ENCODE measurements at places on chromosomes 1 and 21.

DNA sequence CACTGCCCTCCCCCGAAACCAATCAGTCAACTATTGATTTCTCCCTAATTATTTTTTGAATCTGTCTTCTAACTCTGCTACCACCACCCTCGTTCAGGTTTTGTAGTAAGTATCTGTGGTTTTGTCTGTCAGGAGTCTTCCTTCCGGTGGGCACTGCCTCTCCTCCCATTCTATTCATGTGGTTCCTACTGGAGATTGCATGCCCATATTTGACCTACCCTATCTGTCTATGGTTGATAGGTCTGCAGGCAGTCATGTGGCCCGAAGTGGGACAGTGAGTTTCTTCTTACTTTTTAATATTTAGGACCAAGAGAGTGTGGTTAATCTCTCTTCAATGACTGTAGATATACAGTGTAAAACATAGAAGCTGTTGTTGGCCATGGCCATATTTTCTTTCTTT lies 17.8 kb upstream of the MAST2 start:
- DNase-seq: peak; percentile 9

DNA sequence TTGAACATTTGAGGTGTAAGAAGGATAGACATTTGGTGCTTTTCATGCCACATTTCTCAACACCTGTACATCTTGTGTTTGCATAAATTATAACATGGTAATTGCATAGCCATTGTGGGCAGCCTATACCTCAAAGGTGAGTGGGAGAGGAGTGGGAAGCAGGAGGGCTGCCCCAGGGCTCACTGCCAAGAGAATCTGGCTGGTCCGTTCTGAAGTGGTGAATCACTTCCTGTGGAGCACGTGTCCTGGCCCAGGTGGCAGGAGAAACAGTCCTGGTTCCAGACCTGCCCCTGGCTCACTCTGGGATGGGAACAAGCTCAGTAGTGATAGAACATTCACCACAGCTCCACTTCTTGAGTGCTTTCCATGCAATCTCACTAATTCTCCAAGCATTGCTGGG lies 11.6 kb upstream of the OLFML2B start:
- DNase-seq: peak; percentile 28

DNA sequence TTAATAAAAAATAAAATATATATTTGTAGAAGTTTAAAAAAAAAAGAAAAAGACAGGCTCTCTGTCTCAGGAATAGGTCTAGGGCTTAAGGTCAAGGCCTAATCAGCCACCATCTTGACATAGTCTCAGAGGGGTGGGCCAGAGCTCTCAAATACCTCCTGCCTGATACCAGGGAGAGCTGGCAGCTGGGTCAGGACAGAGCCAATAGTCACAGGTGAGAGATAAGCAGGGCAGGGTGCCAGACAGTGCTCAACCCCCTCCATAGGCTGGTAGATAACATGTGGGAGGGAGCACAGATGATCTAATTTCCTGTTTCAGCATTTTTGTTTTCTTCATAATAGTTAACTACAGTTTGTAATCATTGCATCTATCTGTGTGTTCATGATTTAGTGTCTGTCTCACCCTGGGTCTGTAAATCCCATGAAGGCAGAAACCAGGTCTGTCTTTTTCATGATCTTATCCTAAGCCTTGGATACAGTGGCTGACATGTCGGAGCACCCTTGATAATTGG lies 152.0 kb upstream of the GRIK3 start:
- DNase-seq: no peak

DNA sequence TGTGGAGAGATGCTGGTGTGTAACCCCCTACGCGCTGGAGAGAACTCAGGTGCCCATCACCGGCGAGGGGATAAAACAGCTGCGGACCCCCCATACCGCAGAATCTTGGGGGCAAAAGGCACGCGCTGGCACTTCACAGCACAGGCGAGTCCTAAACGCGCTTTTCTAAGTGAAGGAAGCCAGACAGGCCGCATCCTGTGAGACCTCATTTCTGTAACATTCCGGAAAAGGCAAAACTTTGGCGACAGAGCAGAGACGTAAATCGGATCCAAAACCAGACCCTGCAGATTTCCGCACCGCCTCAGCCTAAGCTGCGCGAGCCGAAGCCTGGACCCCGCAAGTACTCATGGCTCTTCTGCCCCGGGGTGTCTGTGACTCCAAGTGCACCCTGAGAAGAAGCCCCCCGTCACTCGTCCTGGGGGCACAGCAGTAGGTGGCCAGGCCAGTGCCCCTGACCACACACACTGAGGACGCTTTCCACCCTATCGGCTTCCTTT lies 60.9 kb downstream of the SLX9 start:
- DNase-seq: no peak

GRCh38 chr1:91751275-91751674 lies 134.7 kb downstream of the TGFBR3 start:
- no peak for DNase-seq

DNA sequence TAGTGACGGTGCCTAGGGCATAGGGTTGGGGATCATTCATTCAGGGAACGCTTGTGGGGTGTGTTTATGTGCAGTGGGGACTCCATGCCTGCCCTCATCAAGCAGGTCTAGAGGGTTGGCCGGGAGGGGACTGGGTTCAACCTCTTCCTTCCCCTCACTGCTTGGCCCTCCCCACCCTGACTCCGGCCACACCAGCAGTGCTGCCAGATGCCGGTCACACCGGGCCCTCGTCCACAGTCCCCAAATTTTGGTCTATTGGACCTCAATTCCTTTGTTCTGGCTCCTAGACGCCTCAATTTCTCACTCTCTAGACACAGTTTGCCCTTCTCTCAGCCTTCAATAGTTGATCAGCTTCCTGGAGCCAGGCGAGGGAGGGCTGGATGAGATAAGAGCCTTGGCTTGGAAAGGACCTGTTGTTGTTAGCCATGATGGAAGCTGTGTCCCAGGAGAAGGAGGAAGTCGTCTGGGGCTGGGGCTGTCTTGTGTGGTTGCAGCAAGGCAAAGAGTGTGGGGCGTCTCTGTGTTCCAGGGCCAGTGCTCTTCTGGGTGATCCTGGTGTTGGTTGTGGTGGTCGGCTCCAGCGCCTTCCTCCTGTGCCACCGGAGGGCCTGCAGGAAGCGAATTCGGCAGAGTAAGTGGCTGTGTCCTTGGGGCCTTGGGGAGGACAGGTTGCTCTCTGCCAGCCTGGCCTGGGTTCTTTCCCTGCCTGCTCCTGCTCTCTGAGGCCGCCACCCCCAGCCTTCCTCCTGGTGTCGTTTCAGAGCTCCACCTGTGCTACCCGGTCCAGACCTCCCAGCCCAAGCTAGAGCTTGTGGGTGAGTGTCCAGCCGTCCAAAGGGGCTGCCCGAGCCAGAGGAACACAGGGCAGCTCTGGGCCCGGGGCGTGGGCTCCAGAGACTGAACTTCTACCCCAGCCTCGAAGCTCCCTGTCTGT lies 41.1 kb upstream of the TNFRSF1B start:
- no peak for DNase-seq

- peak; percentile 13 for DNase-seq
These were observed 18.6 kb upstream of the ADGRB2 start for GRCh38 chr1:31782421-31783410.

DNA sequence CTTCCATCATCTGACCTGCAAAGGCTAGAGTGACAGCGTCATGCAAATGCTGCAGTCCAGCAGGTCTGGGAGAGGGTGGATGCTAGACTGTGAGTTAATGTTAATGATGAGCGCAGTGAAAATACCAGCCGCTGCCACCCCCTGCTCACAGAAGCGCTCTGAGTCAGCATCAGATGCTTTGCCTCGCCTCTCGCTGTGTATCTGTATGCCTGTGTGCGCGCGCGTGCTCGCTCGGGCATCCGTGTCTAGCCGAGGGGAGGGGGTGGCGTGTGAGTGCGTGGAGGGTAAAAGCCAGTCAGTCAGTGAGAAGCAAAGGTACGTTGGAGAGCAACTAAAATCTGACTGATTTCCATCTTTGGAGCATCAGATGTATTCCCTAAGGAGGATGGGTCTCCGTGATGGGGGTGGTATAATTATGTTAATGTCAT lies 858.7 kb downstream of the USP25 start:
- DNase-seq: peak; percentile 10

GRCh38 chr1:62989497-62989896 lies 205.6 kb downstream of the ATG4C start:
- no peak for DNase-seq

DNA sequence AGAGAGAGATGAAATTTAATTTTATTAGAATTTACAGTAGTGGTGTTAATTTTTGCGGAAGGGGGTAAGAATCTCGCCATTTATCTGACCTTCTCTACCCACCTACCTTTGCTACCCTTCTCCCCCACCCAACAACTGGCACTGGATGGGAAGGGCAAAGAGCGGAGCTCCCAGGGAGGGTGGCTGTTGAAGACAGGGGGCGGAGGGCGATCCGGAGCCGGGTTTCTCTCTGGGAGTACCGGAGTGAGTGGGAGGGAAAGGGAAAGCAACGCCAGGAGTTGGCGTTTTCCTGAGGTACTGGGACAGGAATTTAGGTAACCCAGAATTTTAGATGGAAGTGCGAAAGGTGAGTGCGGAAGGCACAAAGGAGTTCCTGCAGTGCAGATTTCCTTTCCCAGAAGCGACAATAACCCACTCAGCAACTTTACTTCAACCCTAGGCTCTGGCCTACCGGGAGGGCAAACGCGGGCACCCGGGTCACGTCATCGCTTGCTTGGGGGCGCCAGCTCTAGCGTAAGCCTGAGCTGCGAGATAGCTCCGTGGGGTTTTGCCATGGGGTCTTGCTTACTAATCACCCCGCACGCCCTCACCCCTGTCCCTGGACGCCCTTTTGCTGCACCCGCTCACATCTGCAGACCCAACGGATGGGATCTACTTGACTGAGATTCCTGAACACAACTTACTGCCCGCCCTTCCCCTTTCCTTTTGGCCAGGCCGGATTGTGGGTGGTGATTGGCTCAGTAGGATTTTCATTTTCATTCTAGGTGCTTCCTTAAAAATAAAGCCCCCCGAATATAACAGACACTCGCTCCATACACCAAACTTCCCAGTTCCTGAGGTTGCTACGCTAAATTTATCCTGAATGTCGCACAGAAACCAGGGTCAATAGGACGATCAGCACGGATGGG lies 413.0 kb upstream of the ESRRG start:
- no peak for DNase-seq

GRCh38 chr1:35777109-35777508 lies 7.3 kb upstream of the CLSPN start:
- no peak for DNase-seq

DNA sequence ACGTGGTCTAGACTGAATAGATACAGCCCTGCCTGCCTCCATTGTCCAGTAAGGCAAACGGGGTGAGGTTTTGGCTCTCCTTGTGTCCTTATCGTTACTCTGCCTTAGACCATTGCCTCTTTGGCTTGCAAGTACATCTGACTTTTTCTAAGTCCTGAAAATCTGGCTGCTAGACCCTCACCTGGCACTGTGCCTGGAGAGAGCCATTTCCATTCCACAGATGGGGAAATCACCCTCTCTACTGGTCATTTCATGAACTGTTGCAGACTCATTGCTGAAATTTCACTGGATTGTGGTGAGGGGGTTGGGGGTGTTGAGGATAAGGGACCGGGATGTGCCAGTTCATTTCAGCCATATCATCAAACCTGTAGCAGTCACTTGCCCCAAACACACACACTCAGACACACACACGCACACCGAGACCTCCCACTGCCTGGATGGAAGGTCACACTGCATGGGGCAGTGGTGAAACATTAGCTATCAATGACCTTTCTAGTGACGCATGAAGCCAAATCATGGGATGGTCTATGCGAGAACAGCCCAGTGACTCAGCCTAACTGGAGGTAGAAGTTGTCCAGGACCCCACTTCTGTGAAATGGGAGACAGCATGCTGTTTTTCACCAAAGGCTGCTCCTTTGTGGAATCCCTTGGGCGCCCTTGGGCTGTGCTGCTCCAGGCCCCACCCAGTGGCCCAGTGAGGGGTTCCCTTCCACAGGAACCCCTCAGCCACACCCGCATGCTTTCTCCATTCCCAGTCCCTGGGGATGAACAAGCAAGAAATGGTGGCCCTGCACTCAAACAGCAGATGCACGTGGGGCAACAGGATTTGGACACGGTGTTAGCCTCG lies 34.9 kb upstream of the VASH2 start:
- DNase-seq: peak; percentile 33

DNA sequence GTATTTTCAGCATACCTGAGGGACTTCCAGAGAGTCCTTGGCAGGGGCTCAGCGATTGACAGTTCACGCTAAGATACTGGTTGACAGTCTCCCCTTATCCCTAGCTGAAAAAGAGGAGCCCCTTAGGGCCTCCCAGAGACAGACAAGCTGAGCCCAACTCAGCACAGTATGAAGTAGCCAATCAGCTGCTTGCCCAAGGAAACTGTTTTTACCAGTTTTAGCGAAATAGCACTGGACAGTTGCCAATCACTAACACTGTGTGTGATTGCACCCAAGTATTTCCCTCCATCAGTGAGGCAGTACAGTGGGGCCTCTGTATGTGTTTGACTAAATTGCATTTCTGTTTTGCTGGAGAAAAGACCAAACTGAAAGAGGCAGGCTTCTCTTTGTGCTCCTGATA lies 27.0 kb downstream of the KHDRBS1 start:
- no peak for DNase-seq

DNA sequence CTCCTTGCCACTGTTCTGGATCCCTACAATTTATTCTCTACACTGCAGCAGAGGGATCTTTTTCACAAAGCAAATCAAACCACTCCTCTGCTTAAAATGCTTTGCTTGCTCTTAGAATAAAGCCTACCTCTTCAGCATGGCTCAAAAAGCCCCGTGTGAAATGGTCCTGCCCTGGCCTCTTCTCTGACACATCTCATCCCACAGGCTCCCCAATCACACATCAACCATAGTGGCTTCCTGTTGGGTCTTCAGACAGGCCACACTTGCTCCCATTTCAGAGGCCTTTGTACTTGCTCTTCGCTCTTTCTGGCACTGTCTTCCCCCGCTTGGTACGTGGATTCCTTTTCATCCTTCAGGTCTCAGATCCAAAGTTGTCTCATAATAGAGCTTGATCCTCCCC lies 44.3 kb upstream of the PLXNA2 start:
- no peak for DNase-seq

- DNase-seq: peak; percentile 95
These were observed 67.7 kb upstream of the RCC1 start for GRCh38 chr1:28437924-28438699.

- DNase-seq: no peak
These were observed 49.0 kb downstream of the LRRC53 start for GRCh38 chr1:74463333-74463988.

- no peak for DNase-seq
These were observed 60.1 kb downstream of the MAP3K21 start for GRCh38 chr1:233387585-233387984.

DNA sequence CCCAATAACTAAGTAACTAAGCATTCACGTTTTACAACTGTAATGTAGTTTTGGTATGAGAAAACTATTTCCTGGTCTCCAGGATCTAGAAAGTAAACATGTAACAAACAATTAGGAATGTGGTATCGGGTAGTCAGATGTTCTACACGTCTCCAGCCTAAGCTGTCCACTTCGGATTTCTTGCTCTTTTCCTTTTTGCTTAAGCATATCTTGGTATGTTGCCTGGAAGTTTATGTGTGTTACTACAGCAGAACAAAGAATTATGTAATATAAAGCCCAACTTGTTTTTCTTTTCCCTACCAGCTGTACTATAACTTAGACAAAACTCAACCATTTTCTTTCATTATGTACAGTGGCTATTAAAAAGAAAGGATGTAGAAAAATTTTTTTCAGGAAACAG lies 20.4 kb upstream of the WARS2 start:
- DNase-seq: no peak

- DNase-seq: no peak
These were observed 112.3 kb downstream of the GLUL start for GRCh38 chr1:182279302-182279701.

GRCh38 chr1:41387667-41388091 lies 26.4 kb downstream of the FOXO6 start:
- no peak for DNase-seq

- DNase-seq: no peak
These were observed 17.0 kb downstream of the DHRS3 start for GRCh38 chr1:12600880-12601633.

- DNase-seq: no peak
These were observed 33.1 kb downstream of the LPAR3 start for GRCh38 chr1:84859866-84860265.

Data from common myeloid progenitor, CD34-positive (primary cell).